Thoracic aorta (tissue), 2 donors: ENCODE measurements at places on chromosomes 1 and 21.

GRCh38 chr1:46673749-46674182 is 2.1 kb downstream of the TEX38 start:
- DNase-seq: no peak

DNA sequence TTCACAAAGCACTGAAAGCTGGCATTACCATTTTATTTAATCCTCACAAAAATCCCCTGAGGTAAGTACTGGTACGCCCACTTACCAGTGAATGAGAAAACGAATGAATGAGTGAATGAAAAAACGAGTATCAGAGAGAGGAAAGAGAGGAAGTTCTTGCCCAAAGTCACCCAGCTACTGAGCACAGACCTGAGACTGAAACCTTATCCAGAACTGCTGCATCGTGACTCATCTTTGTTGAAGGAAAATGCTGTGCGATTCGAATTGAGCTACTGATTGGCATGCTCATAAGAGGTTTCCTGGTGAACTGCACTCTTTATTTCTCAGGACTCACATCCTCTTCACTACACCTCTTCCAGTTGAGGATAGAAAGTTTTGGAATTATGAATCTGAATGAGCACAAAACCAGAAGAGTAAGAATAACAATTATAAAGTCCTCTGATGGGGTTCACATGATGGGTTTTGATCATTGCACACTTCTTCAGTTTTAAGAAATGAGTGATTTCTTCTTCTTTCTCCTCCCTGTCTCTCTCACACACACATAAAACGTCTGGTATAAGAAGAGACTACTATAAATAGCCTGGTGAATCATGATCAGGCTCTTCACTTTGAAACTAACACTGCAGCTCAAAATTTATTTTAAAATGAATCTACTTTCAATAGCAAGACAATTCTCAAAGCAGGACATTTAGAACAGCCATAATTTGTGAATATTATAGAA is 32.1 kb downstream of the IL12RB2 start:
- no peak for DNase-seq

- DNase-seq: no peak
Measured at GRCh38 chr21:33974513-33975468, 59.2 kb upstream of the ATP5PO start.

- DNase-seq: no peak
Measured at GRCh38 chr1:149884433-149885338, 14.7 kb upstream of the BOLA1 start.

- no peak for DNase-seq
Measured at GRCh38 chr1:100585786-100586185, 47.8 kb downstream of the GPR88 start.

DNA sequence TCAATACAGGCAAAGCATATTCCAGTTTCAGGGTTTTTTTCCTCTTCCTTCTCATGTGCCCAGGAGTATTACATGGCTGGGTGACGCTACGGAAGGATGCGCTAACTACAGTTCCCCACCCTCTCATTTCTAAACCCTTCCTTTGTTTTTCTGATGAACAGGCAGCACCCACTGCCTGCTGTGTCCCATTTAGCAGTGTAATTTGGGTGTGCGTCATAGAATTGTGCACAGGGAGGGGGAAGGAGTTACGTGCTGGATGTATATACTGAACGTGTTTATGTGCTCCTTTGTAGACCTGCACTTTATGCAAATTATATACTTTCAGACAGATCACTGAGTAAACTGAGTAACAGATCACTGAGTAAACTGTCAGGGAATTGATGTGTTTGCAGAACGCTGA is 44.5 kb downstream of the ELAPOR1 start:
- no peak for DNase-seq

DNA sequence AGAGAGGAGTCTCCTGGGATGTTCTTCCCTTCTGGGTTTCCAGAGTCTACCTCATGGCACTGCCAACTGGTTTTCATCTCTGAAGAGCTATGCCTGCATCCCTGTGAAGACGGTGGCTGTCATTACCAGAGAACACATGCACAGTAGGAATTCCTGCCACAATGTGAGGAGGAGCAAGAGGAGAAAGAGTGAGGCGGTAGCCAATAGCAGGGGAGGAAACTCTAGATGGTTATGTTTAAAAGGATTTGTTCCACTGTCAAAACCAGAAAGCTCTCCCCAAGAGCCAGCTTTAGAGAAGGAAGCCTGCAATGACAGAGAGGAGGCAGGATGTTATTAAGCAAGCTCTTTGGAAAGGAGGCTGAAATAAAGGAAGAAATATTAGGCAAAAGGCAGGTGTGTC is 12.3 kb downstream of the LMX1A start:
- DNase-seq: no peak

- no peak for DNase-seq
Measured at GRCh38 chr1:182357171-182357570, 34.4 kb downstream of the GLUL start.

DNA sequence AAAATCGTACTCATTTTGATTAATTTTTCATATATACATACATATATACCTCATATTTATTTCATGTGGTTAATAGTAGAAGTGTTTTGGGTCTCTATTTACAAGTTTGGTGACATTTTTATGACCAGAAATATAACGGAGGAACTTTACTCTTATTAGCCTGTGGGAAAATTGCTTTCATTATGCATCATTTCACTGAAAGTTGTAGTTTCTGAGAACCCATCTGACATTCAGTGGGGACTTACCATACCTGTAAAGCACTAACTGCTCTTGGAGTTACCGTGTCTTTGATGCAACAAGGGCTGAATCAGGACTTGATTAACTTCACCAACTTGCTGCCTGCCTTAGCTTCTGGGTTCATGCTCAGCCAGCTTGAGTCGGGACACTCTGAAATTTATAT is 49.9 kb upstream of the ITPKB start:
- DNase-seq: no peak

DNA sequence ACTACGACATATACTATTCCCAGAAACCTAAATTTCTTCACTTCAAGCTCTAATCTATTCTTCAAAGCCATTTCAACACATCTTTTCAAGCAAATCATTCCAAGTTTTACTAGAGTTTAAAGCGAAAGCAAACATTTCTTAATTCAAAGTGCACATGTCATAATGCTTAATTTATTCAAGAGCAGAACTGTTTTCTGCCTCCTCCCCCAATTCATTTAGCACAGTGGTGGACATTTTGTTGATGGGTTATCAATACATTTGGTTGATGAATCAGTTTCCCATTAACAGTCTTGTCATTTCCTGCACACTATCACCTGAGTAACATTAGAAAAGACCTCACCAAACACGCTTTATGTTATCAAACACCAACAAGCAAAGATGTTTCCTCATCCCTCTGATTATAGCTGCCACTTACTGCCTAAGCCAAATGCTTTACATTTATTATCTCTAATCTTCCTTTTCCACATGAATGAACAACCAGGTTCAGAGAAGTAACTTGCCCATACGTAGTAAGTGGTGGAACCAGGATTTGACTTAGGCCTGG is 2.0 kb downstream of the SRSF4 start:
- no peak for DNase-seq

DNA sequence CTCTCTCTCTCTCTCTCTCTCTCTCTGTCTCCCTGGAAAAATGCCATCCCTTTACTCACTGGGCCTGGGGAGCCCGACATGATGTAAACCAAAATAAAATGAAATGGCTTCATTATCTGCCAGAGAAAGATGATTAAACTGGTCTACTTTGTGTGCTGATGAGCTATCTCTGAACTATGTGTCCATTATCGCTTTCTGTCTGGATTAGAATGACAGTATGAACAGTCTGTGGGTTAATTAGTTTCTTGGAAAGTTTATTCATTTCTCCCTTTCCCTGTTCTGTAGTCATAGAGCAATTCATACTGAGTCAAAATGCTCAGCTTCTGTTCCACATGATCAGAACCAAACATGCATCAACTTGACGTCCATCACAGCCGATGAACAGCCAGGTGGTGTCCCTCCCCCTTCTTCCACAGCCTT is 72.4 kb upstream of the KCND3 start:
- DNase-seq: no peak

DNA sequence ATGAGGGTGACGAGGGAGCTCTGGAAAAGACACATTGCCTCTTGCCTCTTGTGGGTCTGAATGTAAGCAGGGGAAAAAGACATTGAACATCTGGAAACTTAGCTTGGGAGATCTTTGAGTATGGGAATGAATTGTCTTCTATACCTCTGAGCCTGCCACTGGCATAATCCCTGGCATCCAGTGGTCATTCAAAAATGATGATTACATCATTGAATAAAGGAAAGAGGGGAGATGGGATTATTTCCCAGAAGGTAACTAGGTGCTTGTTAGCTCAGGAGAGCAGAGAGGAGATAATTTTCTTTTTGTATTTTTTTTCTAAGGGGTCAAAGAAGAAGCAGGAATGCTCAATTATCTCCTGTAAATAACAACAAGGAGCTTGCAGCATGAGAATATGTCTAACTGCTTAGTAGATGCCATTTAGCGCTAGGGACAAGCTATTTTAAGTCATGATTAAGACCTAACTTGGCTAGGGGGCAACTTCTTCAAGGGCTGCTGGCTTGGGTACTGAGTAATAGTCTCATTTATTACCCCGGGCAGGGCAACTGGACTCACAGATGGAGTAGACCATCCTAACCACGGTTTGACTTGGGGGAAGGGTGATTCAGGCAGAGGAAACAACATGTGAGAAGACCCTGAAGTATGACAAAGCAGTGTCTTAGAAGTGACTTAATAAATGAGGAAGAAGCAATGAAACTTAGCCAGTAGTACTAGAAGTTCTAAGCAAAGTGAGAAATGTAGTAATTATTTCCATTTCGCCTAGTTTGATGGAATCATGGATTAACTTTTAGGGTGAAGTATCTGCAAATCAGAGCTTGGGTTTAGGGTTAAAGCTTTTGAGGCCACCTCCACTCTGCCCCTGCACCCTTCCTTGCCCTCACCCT is 11.0 kb upstream of the XCL2 start:
- no peak for DNase-seq

DNA sequence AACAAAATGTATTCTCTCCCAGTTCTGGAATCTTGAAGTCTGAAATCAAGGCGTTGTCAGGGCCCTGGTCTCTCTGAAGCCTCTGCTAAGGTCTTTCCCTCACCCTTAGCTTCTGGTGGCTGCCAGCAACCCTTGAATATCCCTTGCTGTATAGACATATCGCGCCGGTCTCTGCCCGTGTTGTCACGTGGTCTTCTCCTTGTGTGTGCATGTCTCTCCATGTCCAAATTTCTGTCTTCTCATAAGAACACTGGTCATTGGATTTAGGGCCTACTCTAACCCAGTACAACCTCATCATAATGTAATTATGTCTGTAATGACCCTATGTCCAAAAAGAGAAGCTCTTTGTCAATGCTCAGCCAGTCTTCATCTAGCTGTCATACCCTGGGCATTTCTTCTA is 85.7 kb upstream of the ETS2 start:
- DNase-seq: no peak

GRCh38 chr1:178818416-178818815 is 52.5 kb downstream of the ANGPTL1 start:
- DNase-seq: no peak

GRCh38 chr1:23807453-23807852 is 6.9 kb upstream of the GALE start:
- DNase-seq: no peak

DNA sequence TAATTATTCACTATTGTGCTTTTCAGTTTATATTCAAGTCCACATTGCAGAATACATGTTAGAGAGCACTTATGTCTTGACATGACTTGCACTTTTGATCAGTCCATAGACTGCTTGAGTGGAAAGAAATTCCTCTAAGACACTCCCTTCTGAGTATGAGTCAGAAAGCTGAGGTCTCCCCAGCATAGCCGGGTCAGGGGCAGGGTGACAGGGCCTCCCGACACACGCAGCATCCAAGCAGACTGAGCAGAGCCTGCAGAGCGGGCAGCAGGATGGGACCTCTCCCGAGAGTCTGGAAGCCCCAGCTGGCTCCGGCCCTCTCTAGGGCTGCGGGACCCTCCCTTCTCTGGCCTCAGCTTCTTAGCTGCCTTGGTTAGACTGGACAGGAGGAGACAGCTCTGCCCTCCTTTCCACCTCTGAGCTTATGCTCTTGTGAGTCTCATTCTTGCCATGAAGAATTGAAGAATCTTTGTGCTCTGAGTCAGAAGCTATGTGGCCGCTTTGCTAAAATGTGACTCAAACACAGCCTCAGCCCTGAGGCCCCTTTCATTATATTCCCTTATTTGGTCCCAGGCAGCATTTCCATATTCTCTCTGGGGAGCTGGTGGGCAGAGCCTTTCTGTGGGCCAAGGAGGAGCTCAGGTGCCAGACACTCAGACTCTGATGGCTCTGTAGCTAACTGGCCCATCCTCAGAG is 11.2 kb upstream of the CAPN2 start:
- DNase-seq: no peak
